Panc1 (cell line): ENCODE measurements at places on chromosomes 3 and 15. TPM values are rescaled to one million over a fixed set of nuclear protein-coding genes. Genes with fewer than 3 reads are reported as not detected.

The GOLGA8J gene
- total RNA-seq: 0.44 TPM

The LMAN1L gene
- not detected for total RNA-seq

The TCTA gene
- total RNA-seq: 17.6 TPM

The SLC28A2 gene
- 0.23 TPM for total RNA-seq

The CPN2 gene
- 0.08 TPM for total RNA-seq

The CPLX3 gene
- not detected for total RNA-seq

The MYL3 gene
- total RNA-seq: not detected

The TGFBR2 gene
- 45.9 TPM for total RNA-seq

The IQCH gene
- total RNA-seq: 3.9 TPM

The SLC22A14 gene
- 0.13 TPM for total RNA-seq
